ENCODE measurements at places on chromosomes 11 and 22. TPM values are rescaled to one million over a fixed set of nuclear protein-coding genes. Genes with fewer than 3 reads are reported as not detected.

The TUG1 gene
- total RNA-seq = 37.3 TPM

DNA sequence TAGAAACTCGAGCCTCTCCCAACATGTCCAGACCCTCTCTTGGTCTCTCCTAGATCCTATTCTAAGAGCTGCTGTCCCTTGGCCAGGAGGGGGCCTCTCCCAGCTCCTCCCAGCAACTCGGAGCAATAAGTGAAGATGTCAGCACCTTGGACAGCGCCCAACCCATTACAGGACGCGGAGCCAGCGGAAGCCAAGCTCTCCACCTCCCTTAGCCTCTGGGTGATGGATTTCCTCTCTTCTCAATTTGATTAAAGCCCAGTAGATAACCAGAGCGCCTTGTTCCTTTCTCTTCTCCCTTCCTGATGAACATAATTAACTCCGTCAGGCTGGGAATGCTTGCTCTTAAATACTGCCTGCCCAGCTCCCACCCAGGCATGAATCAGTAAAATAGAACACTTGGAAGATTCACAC, 26.2 kb upstream of the TPBGL start:
- DNase-seq = peak; percentile 85

DNA sequence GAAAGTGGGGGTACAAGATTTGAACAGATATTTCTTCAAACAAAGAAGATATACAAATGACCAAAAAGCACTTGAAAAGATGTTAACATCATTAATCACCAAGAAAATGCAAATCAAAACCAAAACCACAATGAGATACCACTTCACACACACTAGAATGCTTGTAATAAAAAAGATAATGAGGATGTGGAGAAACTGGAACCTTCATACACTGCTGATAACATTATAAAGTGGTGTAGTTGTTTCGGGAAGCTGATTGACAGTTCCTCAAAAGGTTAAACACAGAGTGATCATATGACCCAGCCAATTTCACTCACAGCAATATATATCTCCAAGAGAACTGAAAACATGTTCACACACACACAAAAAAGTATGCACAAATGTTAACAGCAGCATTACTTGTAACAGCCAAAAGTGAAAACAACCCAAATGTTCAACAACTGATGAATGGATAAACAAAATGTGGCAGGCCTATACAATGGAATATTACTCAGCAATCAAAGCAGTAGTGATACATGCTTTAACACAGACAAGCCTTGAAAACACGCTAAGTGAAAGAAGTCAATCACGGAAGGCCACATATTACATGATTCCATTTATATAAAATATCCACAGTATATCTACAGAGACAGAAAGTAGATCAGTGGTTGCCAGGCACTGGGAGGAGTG, 15.1 kb downstream of the PITPNB start:
- DNase-seq = no peak

DNA sequence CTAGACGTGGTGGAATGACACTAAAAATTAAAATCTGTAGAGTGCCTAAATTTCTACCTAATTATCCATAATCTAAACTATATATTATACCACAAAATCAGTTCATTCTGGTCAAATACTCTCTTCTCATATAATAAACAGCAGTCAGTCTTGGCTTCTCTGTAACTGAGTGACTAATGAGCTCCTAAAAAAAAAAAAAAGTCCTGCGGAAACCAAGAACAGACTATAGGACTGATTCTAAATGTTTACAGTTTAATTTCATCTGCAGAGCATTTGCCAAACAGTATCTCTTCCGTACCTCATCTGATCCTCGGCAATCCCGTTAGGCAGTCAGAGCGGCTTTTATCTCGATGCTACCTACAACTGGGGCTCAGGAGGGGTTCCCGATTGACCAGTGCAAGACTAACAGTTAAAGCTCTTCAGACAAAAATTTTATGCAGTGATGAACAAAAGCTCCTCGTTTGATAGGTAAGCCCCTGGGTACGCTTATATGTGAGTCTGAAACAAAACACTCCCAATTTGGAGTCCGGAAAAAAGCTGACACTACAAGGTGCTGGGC, 686 bp downstream of the KIF18A start:
- peak; percentile 58 for DNase-seq

The PANX3 gene
- total RNA-seq = not detected

DNA sequence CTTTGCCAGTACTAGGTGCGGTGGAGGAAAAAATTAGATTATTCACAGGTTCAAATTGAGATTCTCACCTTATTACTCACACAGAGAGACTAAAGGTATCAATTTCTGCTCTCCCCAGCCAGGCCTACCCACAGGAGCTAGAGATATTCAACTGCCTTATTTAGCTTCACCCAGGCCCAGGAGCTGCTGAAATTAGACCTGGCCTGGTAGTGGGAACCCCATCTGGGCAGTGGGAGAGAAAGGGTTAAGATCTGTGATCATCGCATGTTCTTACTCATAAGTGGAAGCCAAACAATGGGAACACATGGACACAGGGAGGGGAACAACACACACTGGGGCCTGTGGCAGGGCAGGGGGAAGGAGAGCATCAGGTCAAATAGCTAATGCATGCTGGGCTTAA, 20.9 kb upstream of the MICAL2 start:
- peak; percentile 61 for DNase-seq

GRCh38 chr11:36023922-36024321, 80.1 kb downstream of the LDLRAD3 start:
- DNase-seq = peak; percentile 55

GRCh38 chr11:27777033-27777432, 76.8 kb upstream of the BDNF start:
- no peak for DNase-seq

DNA sequence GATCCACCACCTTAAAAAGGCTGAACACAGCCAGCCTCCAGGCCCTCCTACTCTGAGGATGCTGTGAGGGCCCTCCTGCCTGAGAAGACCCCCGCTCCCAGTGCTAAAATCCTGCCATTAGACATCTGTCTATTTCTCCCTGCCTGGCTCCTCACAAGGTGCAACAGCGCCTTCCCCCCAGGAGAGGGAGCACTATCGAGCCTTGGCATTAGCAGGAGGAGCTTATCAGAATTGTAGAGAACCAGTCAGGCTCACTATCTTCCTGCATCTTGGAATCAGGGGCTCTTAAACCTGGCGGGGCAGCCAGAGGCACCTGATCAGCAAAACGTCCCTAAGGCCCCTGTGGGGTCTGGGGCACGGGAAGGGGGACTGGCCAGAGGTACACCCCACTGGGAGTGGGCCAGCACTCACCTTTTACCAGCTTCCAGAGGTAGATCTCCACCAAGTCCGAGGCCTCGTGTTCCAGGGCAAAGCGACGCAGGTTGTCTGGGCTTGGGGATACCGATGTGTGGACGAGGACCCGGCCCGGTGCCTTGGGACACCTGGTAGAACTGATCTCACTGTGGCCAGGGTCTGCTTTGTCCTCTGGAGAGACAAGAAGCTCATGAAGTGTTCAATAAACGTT, 28.7 kb downstream of the CHRDL2 start:
- DNase-seq = peak; percentile 76

The HIC2 gene
- 3.2 TPM for total RNA-seq

GRCh38 chr11:33667819-33668467, 32.7 kb downstream of the C11orf91 start:
- no peak for DNase-seq

GRCh38 chr11:46895821-46896220, 22.5 kb downstream of the LRP4 start:
- no peak for DNase-seq

DNA sequence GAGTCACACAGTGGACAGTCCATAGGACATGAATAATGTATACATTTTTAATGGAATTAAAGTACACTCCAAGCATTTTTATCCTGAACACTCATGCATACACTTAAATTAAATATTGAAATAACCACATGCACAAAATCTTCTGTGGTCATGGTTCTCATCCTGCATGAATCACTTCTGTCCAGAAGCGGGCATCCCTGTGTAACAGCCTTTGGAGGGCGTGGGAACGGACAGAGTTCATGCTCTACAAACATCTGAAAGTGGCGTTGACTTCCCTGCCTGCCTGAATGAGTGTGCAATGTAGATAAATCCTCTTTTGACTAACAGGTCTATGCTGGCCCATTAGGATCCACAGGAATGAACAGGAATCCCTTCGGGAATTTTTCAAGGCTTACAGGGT, 780.2 kb downstream of the BRD1 start:
- DNase-seq = no peak

DNA sequence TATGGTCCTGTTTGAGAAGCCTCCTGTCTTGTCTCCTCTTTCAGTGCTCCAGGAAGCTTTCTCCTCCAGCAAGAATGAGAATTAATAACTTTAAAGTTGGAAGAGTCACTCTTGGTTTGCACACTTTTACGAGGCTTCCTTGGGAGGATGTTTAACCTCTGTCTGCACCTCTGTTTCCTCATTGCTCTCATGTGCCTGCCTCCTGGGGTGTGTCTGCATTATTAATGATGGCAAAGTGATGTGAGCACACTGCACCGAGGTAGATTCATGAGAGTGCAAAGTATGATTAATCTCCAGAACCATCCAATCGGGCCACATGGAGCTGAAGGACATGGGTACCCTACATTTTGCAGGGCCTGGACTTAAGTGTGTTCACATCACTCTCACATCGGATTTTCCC, 73.5 kb upstream of the TENM4 start:
- no peak for DNase-seq

DNA sequence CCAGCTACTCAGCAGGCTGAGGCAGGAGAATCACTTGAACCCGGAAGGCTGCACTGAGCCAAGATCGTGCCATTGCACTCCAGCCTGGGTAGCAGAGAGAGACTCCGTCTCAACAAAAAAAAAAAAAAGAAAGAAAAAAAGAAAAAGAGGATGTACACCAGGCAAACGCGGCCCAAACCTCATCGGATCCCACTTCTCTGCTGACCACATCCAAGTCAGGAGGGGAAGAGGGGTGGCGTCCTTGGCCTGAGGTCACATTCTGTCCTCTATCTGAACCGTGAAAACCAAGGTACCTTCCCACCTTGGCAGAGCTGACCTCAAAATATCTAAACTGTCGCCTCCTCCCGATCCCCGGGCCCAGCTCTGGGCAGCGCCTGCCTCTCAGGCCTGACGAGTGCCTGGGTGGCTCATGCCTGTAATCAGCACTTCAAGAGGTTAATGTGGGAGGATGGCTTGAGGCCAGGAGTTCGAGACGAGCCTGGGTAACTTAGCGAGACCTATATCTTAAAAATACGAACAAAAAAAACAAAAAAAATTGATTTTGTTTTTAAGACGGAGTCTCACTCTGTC, 25.1 kb downstream of the RGL4 start:
- no peak for DNase-seq

DNA sequence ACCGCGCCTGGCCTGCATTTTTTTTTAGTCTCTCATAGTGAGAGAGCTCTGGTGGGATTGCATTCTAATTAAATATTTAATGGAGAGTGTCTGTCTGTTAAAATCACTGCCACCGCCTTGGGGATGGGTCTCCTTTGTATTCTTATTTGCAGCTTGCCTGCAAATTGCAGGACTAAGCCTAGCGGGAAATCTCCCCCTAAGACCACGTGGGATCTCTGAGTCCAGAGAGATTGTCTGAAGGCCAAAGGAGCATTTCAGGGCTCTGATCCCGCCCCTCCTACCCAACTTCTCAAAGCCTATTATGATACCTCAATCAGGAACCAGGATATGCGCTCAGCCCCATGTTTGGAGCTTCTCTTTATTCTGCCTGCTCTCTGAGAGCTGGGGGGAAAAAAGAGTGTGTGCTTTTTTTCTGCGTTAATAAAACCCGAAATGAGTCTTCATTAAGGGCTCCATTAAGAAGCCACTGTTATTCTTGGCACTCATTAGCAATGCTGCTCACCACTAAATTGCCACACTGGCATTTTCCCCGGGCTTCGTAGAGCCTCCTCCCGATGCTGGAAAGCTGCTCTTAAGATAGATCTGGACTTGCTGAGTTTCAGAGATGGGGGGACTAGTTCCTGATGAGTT, 92.9 kb upstream of the THY1 start:
- no peak for DNase-seq

GRCh38 chr11:2569731-2570210, 125.0 kb downstream of the KCNQ1 start:
- DNase-seq = no peak
